ENCODE measurements at places on chromosomes 16 and 17.

DNA sequence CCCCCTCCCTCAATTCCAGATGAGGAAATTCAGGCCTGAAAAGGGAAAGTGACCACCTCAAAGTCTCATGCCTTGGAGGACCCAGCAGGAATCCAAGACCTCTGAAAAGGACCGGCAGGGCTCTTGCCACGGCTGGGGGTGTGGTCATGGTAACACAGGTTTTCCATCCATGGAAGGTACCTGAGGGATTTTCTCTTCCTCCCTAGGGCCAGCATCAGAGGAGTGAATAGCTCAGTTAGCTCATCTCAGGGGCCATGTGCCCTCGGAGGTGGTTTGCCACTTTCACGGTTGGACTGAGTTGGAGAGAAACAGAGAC lies 1.3 kb downstream of the CIITA start:
- no peak for DNase-seq

- DNase-seq, result peak; percentile 71
Measured at GRCh38 chr16:64952177-64952576, 169.7 kb downstream of the CDH11 start.

DNA sequence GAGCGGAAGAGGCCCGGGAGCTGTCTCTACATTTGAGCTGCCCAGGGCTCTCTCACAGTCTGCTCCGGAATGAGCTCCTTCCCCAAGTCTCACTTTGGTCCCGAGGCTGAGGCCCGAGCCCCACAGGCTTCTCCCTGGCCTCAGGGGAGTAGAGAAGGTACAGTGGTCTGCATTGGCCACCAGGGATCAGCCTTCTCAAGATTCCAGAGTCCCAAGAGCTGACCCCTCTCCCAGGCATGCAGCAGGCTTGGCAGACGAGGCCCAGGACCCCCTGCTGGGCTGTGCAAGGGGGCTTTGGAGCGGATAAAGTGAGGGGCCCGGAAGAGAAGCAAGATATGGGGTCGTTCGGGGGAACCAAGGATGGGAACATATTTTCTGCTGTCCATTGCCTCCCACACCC lies 3.1 kb downstream of the PRSS27 start:
- no peak for DNase-seq

DNA sequence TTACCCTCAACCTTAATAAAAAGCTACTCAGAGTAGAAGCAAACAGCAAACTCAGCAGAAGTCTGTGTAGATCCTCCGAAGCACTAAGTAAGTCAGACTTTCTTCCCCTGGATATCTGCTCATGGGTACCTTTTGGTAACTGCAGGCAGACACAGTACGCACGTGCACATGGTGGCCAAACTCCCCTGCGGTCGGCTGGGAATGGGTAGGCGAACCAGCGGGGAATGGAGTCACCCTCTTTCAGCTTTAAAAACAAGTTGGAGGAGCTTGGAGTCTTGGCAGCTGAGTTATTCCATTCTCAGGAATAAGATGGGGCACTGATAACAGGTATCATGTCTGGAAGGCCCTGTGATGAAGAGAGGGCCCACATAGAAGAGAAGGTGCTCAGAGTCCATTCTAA lies 16.3 kb downstream of the CYB561 start:
- no peak for DNase-seq

- no peak for DNase-seq
Measured at GRCh38 chr17:48439110-48439850, 9.3 kb upstream of the SKAP1 start.

GRCh38 chr16:87982581-87983041 lies 31.4 kb downstream of the BANP start:
- no peak for DNase-seq

GRCh38 chr17:60327134-60327900 lies 64.6 kb downstream of the USP32 start:
- DNase-seq, result no peak

DNA sequence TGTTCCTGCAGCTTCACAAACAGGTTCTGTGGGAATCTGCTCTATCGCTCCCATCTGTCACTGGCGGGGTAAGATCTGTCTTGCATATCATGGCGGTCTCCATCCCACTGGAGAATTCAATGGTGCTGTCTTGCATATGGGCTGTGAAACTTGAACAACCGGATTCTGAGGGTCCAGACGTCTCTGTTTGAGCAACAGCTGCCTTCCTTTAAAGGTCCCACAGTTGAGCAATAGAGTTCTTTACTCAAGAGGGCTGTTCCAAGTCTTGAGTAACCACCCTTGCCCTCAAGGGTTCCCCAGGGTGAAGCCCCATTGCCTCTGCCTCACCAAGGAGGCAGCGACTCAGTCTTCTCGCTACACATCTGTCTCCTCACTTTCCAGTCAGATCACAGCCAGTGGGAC lies 50.8 kb downstream of the ZFHX3 start:
- no peak for DNase-seq

DNA sequence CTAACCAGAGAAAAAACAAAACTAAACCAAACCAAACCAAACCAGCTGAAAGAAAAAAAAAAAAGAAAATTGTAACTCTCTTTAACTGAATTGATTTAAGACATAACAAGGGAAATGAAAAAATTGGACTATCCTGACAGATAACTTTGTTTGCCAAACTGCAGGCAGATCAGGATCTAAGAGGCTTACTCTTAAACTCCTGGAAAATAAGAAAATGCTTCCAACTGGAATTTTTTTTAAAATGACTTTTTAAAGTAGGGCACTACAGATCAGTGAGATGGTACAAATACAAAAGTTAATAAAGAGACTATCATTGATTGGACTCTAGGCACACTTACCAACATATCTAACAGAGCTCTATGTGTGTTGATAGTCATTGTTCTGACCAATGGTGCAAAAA lies 125.5 kb upstream of the KCNJ16 start:
- no peak for DNase-seq

DNA sequence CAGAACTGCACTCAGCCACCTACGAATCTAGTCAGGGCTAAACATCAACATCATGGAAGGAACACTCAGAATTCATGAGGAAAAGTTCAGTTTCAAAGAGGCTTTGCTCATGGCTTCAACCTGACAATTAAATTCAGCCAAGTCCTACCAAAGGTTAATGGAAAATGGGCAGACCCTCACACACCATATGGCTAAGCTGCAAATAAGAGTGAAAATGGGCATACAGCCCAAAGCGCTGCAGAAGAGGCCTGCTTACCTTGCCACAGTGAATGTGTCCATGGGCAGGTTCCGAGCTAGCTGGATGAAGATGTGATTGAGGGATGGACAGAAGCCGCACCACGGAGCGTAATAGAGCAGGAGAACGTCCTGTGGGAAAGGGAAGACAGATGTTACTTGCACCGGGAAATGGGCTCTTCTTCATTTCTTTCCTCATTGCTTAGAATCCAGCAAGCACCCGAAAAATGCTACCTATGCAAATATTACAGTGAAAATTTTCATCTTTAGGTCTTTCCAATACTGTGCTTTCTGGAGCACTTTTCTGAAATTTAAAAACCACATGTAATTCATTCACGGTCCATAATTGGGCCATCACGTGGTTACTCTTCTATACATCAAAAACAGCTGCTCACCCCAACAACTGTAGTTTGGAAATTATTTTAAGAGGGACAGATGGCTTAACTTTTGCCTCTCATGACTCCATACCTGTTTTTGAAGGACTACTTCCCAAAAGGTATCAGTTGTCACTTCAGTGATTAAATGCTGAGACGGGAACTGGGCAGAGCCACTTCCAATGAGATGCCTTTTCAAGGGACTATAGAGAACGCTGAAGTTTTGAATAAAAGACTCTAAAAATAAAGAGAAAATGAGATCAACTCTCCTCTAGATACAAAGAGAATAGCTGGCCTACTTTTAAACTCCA lies 19.6 kb downstream of the SNN start:
- no peak for DNase-seq

GRCh38 chr16:85605051-85605911 lies 7.8 kb upstream of the GSE1 start:
- DNase-seq, result no peak

DNA sequence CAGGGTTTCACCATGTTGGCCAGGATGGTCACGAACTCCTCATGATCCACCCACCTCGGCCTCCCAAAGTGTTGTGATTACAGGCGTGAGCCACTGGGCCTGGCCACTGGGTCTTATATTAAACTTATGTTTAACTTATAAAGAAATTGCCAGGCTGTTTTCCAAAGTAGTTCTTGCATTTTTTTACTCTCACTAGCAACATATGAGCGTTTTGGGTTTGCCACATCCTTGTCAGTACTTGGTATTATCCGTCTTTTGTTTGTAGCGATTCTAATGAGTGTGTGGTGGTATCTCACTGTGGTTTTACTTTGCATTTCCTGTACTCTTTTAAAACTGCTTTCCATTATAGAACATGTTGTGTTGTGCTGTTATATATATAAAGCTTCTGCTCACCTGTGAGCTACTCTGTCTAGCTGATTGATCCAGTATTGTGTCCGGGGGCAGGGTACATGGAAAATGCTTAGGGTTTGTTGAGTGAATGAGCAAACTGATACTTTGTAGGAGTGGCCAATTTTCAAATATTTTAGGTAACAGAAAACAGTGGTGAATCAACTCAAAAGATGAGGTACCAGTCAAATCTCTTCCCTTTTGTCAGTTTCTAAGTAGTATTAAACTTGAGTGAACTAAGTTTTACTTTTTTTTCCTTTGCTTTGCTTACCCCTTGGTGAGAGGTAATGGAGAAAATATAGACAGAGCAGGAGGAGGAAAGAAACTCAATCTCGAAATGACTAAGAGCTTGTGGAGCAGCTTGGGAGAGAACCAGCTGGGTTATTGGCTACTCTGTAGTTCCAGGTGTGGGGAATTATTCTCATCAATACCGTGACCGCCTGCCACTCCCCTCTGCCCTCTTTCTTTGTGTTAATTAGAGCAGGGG lies 75.8 kb downstream of the PITPNC1 start:
- DNase-seq, result no peak

GRCh38 chr16:71552698-71553503 lies 24.0 kb downstream of the TAT start:
- DNase-seq, result no peak

GRCh38 chr17:78677303-78678221 lies 100.4 kb upstream of the DNAH17 start:
- no peak for DNase-seq
